ENCODE measurements at places on chromosomes 2 and 18. TPM values are rescaled to one million over a fixed set of nuclear protein-coding genes. Genes with fewer than 3 reads are reported as not detected.

The DTNA gene
- total RNA-seq: 14.5 TPM

The SLC4A5 gene
- 0.38 TPM for total RNA-seq

The GALNT13 gene
- 0.11 TPM for total RNA-seq

The ZNF804A gene
- total RNA-seq: 0.76 TPM

The MRPL30 gene
- total RNA-seq: 30.9 TPM

The POTEC gene
- total RNA-seq: not detected

- peak overlapping the region; percentile 67 for H3K27ac ChIP-seq
- no peaks in the 10 kb centered on the region for H3K27me3 ChIP-seq
Observed at GRCh38 chr2:10057231-10058107, 14.1 kb downstream of the KLF11 start.

- DNase-seq: no peak
- H3K36me3 ChIP-seq: no peaks in the 10 kb centered on the region
- peaks cover 15% of the 10 kb centered on the region for H3K4me1 ChIP-seq
- no peak overlapping the region for H3K27ac ChIP-seq
Observed at GRCh38 chr2:144133936-144134665, 385.8 kb downstream of the ZEB2 start.

DNA sequence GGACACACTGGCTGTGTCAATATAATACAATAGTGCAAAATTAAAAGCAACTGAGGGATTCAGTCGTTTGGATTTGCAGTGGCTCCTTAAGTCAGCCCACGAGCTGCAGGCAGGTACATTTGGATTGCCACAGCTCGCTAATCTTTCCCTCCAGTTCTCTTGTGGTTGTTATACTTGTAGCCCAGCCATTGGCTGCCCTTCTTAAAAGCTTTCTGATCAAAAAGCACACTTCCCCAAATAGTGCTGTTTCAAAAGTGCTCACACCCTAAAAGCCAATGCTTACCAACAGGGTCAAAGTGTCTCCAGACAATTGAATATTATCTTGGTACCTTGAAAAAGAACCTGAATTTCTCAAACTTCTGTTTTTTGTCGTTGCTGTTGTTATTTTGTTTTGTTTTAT is 404.7 kb upstream of the FAM98A start:
- no peaks in the 10 kb centered on the region for H3K36me3 ChIP-seq
- H3K4me1 ChIP-seq: no peaks in the 10 kb centered on the region
- H3K4me3 ChIP-seq: no peak overlapping the region
- H3K27ac ChIP-seq: no peak overlapping the region

GRCh38 chr18:10013621-10014543 is 100.1 kb downstream of the VAPA start:
- peaks cover 39% of the 10 kb centered on the region for H3K4me1 ChIP-seq
- DNase-seq: no peak
- no peaks in the 10 kb centered on the region for H3K36me3 ChIP-seq
- H3K27me3 ChIP-seq: no peaks in the 10 kb centered on the region
- no peak overlapping the region for H3K4me3 ChIP-seq

- H3K4me1 ChIP-seq: peaks cover 16% of the 10 kb centered on the region
- no peaks in the 10 kb centered on the region for H3K27me3 ChIP-seq
- H3K27ac ChIP-seq: no peak overlapping the region
- H3K4me3 ChIP-seq: peak overlapping the region; percentile 68
Observed at GRCh38 chr2:203914546-203915182, 21.9 kb upstream of the ICOS start.

GRCh38 chr2:237378650-237379049 is 35.3 kb downstream of the COL6A3 start:
- H3K27ac ChIP-seq: peak overlapping the region; percentile 40
- H3K36me3 ChIP-seq: peaks cover 97% of the 10 kb centered on the region
- no peak for DNase-seq
- no peaks in the 10 kb centered on the region for H3K4me1 ChIP-seq

GRCh38 chr2:11477994-11478393 is 12.0 kb upstream of the E2F6 start:
- no peaks in the 10 kb centered on the region for H3K4me1 ChIP-seq
- H3K36me3 ChIP-seq: no peaks in the 10 kb centered on the region
- no peak overlapping the region for H3K27ac ChIP-seq

DNA sequence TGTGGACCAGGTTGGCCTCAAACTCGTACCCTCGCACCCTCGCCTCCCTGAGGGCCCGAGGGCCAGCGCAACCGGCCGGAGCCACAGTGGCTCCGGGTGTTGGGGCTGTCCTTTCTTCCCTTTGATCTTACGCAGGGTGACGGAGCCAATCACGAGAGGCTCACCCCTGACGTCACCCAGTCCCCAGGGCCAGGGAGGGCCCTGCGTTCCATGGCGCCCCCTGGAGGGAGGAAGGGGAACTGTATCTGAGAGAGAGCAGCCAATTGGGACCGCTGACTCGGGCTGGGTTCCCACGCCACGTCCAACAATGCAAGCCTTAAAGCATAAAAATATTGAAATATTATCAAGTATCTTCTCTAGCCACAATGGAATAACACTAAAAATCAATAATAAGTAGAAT is 432.8 kb upstream of the LRRTM4 start:
- no peak overlapping the region for H3K27ac ChIP-seq
- no peaks in the 10 kb centered on the region for H3K27me3 ChIP-seq
- H3K4me1 ChIP-seq: no peaks in the 10 kb centered on the region
- no peaks in the 10 kb centered on the region for H3K36me3 ChIP-seq

- H3K4me3 ChIP-seq: peak overlapping the region; percentile 96
- H3K27ac ChIP-seq: peak overlapping the region; percentile 69
- DNase-seq: peak; percentile 12
- no peaks in the 10 kb centered on the region for H3K36me3 ChIP-seq
Observed at GRCh38 chr2:135532581-135532980, 1.3 kb downstream of the R3HDM1 start.

DNA sequence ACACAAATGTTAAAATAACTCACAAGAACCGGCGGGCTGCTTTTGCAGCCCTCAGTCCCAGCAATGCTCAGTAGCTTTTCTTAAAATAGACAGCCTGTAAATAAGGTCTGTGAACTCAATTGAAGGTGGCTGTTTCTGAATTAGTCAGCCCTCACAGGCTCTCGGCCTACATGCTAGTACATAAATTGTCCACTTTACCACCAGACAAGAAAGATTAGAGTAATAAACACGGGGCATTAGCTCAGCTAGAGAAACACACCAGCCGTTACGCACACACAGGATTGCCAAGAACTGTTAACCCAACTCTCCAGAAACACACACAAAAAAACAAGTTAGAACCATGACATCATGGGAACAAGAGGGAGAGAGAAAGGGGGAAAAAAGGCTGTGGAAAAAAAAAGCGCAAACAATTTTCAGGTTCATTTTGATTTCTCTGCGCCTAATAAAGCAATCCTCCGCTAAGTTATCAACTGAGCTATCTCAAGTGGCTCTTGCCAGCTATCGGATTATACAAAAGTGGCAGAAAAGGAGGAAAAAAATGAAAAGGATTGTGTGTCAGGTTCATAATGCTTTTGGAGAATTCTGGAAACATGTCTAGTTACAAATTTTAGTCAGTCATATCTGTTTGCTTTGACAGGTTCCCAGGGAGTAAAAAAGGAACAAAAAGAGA is 89.1 kb downstream of the ZEB2 start:
- peak overlapping the region; percentile 39 for H3K27ac ChIP-seq
- H3K36me3 ChIP-seq: peaks cover 22% of the 10 kb centered on the region
- peaks cover 28% of the 10 kb centered on the region for H3K4me1 ChIP-seq
- H3K27me3 ChIP-seq: no peaks in the 10 kb centered on the region
- peak; percentile 61 for DNase-seq
- no peak overlapping the region for H3K4me3 ChIP-seq

DNA sequence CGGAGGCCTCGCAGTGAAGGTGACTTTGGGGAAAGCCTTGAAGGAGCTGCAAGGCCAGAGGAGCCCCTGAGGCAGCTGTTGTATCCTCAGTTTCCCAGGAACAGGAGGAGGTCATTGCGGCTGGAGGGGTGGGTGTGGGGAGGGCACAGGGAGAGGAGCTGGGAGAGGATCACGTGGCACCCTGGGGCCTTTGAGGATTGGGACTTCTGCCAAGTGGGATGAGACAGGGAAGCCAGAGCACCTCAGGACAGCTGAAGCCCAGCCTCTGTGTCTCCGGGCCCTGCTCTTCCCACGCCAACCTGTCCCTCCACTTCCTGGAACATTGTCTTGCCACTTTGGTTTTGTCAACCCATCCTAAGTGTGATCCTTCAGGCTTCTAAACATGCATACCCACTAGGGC is 19.4 kb upstream of the RRM2 start:
- no peaks in the 10 kb centered on the region for H3K4me1 ChIP-seq
- H3K36me3 ChIP-seq: no peaks in the 10 kb centered on the region
- DNase-seq: no peak

- H3K36me3 ChIP-seq: no peaks in the 10 kb centered on the region
- no peaks in the 10 kb centered on the region for H3K27me3 ChIP-seq
- H3K4me1 ChIP-seq: no peaks in the 10 kb centered on the region
- H3K4me3 ChIP-seq: no peak within 1 kb of the TSS
- no peak within 1 kb of the TSS for H3K27ac ChIP-seq
Observed at GRCh38 chr2:143128681-143129580, at the start of gene ARHGAP15. Gene ARHGAP15 (plus strand): TSS chr2:143129419.

GRCh38 chr2:2739231-2739795 is 408.2 kb upstream of the MYT1L start:
- no peak for DNase-seq
- H3K4me1 ChIP-seq: no peaks in the 10 kb centered on the region
- H3K4me3 ChIP-seq: no peak overlapping the region
- no peak overlapping the region for H3K27ac ChIP-seq
- H3K36me3 ChIP-seq: no peaks in the 10 kb centered on the region
- H3K27me3 ChIP-seq: no peaks in the 10 kb centered on the region

- peak overlapping the region; percentile 100 for H3K27ac ChIP-seq
- peaks cover 45% of the 10 kb centered on the region for H3K36me3 ChIP-seq
- DNase-seq: no peak
- peaks cover 48% of the 10 kb centered on the region for H3K4me1 ChIP-seq
Observed at GRCh38 chr18:3456686-3457069, 6.7 kb downstream of the TGIF1 start.

DNA sequence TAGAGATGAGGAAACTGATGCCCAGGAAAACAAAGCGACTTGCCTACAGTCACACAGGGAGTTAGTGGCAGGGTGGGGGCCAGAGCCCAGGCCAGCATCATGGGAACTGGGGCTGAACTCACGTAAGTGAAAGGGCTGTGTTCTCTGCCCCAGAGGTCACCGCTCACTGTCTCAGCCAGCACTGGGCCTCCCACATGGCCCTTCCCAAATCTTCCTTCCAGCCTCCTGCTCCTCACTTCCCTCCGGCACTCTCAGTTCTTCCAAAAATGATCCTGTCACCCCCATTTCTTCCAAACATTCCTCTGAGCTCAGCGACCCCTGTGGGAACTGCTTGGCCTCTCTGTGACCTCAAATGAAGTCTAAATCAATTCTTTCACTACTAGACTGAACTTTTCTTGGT is 90.5 kb upstream of the TMEM247 start:
- H3K36me3 ChIP-seq: peaks cover 8% of the 10 kb centered on the region
- peaks cover 17% of the 10 kb centered on the region for H3K4me1 ChIP-seq
- DNase-seq: no peak
- H3K4me3 ChIP-seq: no peak overlapping the region
- H3K27me3 ChIP-seq: no peaks in the 10 kb centered on the region
- no peak overlapping the region for H3K27ac ChIP-seq

- H3K36me3 ChIP-seq: no peaks in the 10 kb centered on the region
- H3K4me1 ChIP-seq: no peaks in the 10 kb centered on the region
- H3K4me3 ChIP-seq: no peak overlapping the region
- peaks cover 24% of the 10 kb centered on the region for H3K27me3 ChIP-seq
- no peak for DNase-seq
Observed at GRCh38 chr18:37493352-37493935, 72.2 kb downstream of the CELF4 start.

DNA sequence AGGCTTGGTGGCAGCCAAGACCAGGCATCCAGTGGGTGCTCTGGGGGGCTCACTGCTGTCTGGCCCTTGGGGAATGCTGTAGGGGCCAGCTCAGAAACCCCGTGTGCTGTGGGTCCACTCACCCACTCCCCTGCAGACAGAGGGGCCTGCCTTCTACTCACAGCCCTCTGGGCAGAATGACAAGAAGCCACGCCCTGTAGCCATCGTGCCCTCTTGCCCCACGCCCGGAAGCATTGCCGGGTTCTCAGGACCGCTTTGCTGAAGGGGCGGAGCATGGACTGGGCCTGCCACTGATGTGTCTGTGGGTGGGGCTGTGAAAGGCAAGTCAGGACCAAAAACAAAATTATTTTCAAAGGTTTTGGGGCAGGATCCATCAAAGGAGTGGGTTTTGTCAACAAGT is 27.8 kb downstream of the GLI2 start:
- DNase-seq: no peak
- peaks cover 45% of the 10 kb centered on the region for H3K4me1 ChIP-seq
- H3K36me3 ChIP-seq: no peaks in the 10 kb centered on the region
- no peak overlapping the region for H3K4me3 ChIP-seq
- H3K27me3 ChIP-seq: no peaks in the 10 kb centered on the region

GRCh38 chr2:151729415-151729811 is 4.9 kb downstream of the NEB start:
- H3K4me3 ChIP-seq: no peak overlapping the region
- no peak for DNase-seq
- H3K27me3 ChIP-seq: no peaks in the 10 kb centered on the region
- H3K4me1 ChIP-seq: peaks cover 10% of the 10 kb centered on the region
- no peak overlapping the region for H3K27ac ChIP-seq

GRCh38 chr2:66547118-66547517 is 112.2 kb downstream of the MEIS1 start:
- H3K4me1 ChIP-seq: peaks cover 5% of the 10 kb centered on the region
- no peak overlapping the region for H3K27ac ChIP-seq
- peaks cover 11% of the 10 kb centered on the region for H3K36me3 ChIP-seq
- H3K4me3 ChIP-seq: no peak overlapping the region
- DNase-seq: no peak
- no peaks in the 10 kb centered on the region for H3K27me3 ChIP-seq

- H3K27me3 ChIP-seq: no peaks in the 10 kb centered on the region
- H3K4me3 ChIP-seq: no peak overlapping the region
- peak; percentile 74 for DNase-seq
- no peaks in the 10 kb centered on the region for H3K36me3 ChIP-seq
- no peak overlapping the region for H3K27ac ChIP-seq
- H3K4me1 ChIP-seq: peaks cover 9% of the 10 kb centered on the region
Observed at GRCh38 chr2:96175951-96176350, 30.7 kb upstream of the DUSP2 start.

Measured in GM23248 (cell line).